ENCODE measurements at places on chromosomes 7 and 10.

DNA sequence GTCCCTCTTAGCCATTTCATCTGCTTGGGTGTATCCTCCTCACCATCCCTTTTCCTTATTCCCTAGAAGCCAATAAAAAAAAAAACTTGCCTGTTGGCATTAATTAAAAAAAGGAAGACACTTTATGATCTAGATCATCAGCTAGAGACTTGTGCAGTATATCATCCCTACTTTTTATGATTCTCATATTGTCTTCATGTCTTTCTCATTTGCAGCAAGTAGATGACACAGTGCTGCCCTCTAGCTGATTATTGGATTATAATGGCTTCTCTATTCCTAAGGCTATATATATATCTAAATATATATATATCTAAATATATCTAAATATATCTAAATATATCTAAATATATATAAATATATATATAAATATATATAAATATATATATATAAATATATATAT lies 272.4 kb upstream of the LRGUK start:
- no peak for DNase-seq

- no peak for DNase-seq
Measured at GRCh38 chr7:128838109-128838779, 8.0 kb downstream of the FLNC start.

GRCh38 chr10:61452151-61452651 lies 980 bp downstream of the TMEM26 start:
- DNase-seq: no peak

DNA sequence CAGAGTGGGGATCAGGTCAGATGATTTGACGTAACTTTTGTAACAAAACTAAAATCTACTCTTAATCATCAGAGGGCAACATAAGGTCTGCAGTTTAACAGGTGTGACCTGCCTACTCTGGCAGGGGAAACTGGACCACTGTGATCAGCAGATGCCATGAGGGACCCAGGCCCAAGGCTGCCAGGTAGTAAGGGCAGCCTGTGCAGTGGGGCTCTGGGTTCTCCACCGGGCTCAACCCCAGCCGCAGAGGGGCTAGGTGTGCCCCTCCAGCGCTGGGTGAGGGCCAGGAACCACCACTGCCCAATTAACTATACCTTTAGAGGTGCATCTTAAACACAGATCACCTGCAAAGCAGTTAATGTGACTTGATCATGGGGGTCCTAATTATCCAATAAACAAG lies 17.6 kb downstream of the AKR1B1 start:
- DNase-seq: no peak

GRCh38 chr10:128594688-128595087 lies 468.5 kb upstream of the MKI67 start:
- no peak for DNase-seq

- DNase-seq: peak; percentile 29
Measured at GRCh38 chr10:11684717-11685645, 57.2 kb upstream of the ECHDC3 start.

DNA sequence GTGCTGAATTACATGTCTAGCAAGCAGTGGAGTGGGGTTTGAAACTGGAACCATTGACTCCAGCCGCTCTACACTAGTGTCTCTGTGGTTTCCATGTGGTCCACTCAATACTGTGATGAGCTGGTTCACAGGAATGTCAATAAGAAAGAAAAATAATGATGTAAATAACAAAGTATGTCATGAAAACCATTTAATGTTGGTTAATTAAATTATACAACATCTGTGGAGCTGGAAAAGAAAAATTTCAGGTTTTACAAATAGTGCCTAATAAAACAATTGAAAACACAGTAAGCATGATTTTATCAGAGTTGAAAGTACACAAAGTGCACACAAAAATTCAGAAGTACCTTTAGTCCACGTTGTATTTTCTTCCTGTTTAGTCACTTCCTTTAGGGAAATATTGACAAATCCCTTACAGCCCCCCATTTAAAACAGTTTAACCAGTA lies 28.7 kb upstream of the NAMPT start:
- no peak for DNase-seq

DNA sequence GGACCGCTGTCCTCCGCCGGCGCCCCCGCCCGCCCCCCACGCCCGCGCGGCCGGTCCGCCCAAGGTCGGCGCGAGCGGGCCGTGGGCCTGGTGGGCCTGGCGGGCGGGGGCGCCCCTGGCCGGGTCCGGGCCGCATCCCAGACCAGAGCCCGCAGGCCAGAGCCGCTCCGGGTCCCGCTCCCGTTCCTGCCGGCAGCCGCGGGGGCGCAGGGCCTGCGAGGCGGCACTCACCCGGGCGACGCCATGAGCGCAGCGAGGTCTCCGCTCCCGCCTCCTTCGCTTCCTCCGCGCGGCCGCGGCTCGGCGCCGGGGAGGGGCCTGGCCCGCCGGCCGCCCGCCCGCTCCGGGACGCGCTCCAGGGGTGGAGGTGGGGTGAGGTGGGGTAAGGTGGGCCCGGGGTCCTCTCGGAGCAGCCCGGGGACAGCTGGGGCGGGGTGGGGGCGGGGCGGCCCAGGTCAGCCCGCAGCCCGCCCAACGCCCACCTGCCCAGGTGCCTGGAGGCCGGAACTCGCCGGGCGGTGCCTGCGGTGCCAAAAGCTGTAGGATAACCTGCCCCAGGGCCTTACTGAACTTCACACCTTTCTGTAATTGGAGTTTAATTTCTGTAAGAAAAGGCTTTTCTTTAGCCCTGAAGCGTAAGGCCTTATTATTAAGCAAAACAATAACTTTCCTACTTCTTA lies at the start of gene URGCP:
TSS of gene URGCP (minus strand) at position 266 of the 680 bp plus-strand sequence. CDS start at position 245, 21 bp downstream.
- peak; percentile 26 for DNase-seq

DNA sequence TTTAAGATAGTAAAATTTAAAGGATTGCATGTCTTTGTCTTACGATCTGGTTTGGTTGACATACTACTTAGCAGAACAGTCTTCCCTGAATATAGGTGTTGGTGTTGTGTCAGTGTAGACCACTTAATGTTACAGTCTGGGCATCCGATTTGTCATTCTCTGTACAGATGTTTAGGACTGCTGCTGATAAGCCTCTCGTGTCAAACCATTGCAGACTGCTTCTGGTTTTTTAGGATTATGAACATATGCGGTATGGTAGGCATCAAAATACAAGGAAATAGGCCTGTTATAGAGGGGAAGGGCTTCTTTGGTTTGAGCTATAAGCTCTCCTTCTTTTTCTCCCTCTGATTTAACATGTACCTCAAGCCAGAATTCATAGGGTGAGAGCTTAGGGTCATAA lies 7.4 kb downstream of the CYP3A43 start:
- no peak for DNase-seq

- no peak for DNase-seq
Measured at GRCh38 chr10:71427246-71427645, 30.5 kb downstream of the CDH23 start.

DNA sequence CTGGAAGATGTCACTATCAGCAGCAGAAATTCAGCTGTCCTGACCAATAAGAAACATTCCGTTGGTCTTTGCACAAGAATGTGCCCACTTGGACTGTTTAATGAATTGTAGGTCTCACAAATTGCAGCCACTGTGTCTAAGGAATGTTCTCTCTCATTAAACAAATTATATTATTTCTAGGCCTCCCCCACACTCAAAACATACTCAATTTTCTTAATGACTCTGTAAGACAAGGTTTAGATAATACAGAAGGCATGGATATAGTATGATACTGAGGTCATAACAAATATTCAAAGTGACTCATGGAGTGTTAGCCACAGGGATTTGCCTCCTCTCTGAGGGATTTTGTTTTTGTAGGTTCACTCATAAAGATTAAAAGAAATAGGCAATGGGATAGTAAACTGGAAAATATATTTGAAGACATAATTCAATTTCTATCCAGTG lies 197.5 kb downstream of the PTN start:
- no peak for DNase-seq

GRCh38 chr10:111481261-111481826 lies 404.5 kb downstream of the ADRA2A start:
- no peak for DNase-seq

- no peak for DNase-seq
Measured at GRCh38 chr7:99615989-99616358, 772 bp upstream of the ZSCAN25 start.

DNA sequence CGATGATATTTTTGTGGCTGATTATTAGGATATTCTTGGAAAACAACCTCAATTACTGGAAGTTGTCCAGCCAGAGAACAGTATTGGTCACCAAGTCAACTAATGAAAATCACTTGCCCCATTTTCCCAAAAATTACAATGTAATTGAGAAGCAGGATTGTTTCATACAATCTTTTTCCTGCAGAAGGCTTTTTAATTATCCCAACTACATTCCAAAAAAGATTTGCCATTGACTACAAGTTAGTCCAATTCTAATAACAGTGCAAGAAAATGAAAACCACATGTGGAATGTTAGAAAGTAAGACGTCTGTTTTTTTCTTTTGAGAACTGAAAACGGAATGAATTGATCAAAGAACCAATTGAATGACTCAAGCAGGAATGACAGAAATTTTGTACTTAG lies 1195.8 kb downstream of the SORCS1 start:
- DNase-seq: no peak

DNA sequence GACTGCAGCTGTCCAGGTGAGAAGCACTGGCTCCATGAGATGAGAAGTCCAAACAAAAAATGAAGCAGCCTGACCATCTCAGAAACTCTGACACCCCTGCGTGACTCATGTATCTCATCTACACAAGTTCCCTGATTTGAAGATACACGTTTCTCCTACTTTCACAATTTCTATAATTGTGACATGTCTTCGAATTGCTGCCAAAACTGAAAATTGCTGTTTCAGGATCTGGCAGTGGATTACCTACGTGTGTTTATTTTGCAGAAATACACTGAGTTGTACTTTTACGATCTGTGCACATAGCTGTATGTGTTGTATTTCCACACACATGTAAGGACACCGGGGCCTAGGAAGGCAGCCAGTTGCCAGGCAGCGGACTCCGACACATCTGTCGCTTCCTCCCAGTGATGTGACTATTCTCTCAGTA lies 53.2 kb downstream of the LARP4B start:
- DNase-seq: no peak

DNA sequence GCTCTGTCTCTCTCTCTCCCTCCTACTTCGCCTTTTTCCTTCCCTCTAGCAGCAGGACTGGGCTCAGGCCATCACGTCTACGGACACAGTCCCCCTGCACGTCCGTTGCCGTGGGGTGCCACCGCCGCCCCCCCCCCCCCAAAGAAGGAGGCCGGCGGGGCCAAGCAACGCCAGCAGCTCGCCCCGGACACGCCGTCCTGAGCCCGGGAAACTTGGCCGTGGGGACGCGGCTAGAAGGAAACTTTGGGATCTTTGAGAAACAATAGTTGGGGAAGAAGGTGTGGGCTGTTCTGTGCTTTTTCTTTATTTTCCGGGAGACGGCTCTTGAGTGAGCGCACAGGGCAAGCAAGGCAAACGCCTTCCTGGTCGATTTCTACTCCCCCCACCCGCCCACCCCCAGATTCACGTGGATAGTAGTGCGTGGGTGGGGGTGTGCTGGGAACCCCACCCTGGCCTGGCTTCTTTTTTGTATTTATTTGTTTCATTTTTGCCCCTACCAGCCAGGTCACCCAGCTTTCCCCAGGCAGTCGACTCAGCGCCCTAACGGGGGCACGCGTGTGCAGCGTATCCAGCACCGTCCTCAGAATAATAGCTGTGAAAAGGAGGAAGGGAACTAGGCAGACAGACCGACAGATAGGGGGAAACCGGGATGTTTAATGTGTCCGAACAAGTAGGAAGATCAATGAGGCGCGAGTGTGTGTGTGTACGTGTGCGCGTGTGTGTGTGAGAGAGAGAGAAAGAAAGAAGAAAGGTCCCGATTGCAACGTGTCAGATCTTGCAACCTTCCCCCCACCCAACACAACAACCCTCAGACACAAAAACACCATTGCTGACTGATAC lies 1.4 kb downstream of the MXI1 start:
- no peak for DNase-seq

DNA sequence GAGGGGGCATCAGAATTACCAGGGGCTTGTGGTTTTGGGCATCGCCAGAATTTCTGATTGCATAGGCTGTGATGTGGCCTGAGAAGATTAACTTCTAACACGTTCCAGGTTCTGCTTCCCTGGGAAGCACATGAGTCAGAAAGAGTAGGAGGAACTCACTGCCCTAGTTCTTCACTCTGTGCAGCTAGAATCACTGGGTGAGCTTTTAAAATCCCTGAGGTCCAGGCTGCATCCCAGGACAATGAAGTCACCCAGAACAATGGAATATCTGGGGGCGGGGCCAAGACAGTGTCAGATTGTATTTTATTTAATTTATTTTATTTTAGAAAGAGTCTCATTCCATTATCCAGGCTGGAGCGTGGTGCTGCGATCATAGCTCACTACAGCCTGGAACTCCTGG lies 636.5 kb downstream of the CALN1 start:
- no peak for DNase-seq
